NCI-H510A (cell line): ENCODE measurements at places on chromosomes 3 and 15.

DNA sequence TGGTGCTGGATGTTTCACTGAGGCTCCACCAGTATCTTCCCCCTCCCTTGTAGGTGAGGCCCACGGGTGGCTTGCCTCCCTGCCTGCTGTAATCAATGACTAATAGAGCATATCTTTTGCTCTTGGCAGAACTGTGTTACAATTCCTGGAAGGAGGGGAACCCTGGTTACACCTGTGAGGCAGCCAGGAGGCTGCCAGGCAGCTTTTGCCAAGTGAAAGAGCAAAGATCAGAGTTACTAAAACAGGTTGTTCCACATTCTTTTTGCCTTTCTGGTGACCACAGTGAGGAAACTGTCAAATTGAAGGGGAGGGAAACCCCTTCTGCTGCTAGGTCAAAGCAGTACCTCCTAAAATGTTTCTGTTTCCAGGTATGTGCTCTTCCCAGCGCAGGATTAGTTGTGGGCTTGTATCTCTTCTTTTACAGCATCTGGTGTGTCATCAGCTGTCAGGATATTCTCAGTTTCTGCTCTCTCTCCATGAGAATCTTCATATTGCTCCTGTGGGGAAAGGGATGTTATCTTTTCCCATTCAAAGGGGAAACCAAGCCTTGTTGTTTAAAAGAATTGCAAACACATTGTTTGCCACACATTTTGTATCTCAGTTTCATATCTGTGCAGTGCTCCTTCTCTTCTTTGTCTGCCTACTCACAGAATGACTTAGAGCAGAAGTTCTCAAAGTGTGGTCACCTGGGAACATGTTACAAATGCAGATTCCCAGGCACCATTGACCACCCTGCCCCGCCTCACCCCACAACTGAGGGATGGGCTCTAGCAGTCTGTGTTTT, 137.4 kb upstream of the UMPS start:
- DNase-seq: no peak

DNA sequence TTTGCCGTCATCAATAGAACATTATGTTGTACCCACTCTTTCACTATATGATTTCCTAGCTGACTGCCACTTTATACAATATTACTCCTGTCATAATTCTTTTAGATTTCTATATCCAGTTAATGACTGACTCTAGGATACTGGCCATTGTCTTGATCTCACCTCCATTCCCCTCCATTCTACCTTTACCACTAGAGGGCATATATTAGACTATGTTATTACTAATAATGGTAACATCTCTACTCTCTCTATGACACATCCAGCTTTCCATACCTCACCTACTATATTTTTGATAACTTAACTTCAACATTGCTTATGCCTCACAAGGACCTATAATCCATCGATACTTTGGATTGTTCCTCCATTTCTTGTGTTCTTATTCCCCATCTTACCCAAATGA, 31.4 kb upstream of the POU1F1 start:
- no peak for DNase-seq

- DNase-seq: no peak
Observed at GRCh38 chr15:100309109-100310040, 32.4 kb downstream of the ADAMTS17 start.

GRCh38 chr15:74011610-74012009, 17.1 kb downstream of the PML start:
- DNase-seq: no peak

GRCh38 chr3:69930564-69930963, 69.0 kb upstream of the SAMMSON start:
- DNase-seq: no peak

- no peak for DNase-seq
Observed at GRCh38 chr15:100529556-100529955, 806 bp upstream of the CERS3 start.

DNA sequence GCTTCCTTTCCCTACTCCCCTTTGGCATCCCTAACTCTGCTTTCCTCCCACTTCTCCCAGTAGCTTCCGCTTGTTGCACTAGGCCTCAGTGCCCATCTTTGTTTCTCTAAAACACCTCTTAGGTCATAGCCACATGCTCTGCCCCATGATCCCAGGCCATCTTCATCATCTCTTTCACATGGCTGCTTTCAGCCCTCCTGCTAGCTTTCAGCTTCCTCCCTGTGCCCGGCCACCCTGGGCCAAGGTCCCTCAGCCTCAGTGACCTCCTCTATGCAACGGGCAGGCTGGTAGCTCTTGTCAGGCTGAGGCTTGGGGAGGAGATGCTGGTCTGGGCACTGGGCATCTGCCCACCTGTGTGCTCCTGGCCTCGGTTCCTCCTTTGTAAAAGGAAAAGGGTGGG, 2.3 kb downstream of the PLEKHO2 start:
- DNase-seq: no peak

DNA sequence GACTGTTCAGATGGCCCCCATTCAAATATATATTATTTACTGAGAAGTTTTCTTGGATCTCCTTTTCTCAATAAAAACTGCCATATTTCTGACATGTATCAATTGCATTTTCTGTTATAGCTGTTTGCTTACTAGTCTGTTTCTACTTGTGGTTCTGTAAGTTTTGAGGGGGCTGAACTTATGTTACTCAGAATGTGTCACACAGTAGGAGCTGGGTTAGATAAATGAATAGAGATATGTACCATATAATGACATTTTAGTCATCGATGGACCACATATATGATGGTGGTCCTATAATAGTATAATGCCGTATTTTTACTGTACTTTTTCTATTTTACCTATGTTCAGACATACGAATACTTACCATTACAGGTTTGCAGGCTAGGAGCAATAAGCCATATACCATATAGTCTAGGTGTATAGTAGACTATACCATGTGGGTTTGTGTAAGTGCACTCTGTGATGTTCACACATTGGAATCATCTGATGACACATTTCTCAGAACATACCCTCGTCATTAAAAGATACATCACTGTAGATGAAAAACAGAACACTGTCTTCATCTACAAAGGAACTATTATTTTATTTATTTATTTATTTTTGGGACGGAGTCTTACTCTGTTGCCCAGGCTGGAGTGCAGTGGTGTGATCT, 22.3 kb downstream of the PPP4R2 start:
- DNase-seq: no peak

DNA sequence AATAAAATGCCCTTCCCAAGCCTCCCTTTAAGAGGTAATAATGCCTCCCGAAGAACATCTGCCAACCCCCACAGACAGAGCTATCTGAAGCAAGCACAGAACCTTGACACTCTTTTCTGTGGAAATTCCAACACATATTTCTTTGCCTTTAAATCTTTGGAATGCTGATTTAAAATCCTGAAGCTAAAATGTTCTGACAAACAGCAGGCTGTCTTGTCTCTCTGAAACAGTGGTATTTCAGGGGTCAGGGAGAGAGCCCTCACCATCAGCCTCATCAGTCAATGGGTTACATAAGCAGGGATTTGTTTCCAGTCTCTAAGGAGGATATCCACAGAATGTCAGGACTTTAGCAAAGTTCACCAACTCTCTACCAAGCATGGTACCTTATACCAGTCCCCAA, 27.8 kb upstream of the ARHGEF3 start:
- no peak for DNase-seq

GRCh38 chr3:151901644-151902285, 28.3 kb downstream of the SUCNR1 start:
- DNase-seq: no peak

GRCh38 chr3:108462899-108463298, 47.5 kb downstream of the MYH15 start:
- DNase-seq: no peak

DNA sequence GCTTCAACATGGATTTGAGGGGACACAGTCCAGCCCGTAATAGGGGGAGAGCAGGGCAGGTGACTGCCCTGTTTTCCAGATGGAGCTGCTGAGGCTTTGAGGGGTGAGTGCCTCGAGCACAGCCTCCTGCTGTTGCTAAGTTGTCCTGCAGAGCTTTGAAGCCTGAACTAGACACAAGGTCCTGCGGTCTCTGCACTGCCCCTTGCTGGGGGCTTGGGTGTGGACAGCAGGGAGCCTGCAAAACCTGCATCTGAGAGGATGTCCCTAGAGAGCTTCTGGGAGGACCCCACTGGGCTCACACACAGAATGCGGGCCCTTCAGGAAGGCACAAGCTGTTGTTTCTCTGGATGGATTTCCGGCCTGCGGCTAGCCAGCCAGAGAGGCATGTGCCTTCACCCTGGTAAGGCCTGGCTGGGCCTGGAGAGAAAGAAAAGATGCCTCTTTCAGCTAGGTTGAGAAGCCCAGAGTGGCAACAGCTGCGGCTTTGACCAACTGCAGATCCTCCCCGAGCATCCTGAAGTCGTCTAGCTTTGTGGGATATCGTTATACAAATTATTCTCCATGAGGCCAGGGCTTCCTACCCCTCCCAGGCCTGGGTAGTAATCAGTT, 226.2 kb downstream of the SLCO3A1 start:
- DNase-seq: no peak

DNA sequence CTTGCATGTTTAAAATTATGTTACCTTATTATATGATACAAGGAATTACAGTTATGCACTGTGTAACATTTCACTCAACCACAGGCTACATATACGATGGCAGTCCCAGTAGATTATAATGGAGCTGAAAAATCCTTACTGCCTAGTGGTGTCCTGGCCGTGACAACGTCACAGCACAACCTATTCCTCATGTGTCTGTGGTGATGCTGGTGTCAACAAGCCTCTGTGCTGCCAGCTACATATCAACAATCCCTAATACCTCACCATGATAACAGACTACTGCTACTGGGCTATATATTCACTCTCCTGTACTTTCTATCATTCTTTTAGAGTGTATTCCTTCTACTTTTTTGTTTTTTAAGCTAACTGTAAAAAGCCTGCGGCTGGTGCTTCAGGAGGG, 80.2 kb upstream of the OCA2 start:
- DNase-seq: no peak

DNA sequence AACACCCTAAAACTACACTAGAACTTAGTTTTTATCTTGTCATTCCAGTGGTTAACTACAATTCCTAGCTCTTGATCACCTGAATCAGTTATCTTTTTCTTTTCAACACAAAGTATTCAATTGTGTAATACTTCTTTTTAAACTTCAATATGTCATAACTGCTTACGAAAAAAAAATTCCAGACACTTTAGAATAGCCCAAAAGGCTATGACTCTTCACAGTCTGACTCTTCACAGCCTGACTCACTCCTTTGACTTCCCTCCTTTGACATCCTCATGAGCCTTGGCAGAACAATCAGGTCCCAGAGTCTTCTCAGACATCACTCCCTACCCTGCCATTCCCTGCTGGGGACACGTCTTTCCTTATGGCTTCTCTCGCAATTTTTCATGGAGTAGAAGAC, 727.1 kb downstream of the ROBO1 start:
- no peak for DNase-seq

- no peak for DNase-seq
Observed at GRCh38 chr3:158360756-158361448, 210.1 kb upstream of the MLF1 start.

- no peak for DNase-seq
Observed at GRCh38 chr3:24254649-24255048, 240.0 kb downstream of the THRB start.

- DNase-seq: peak; percentile 0
Observed at GRCh38 chr15:24919446-24919845, 35.3 kb upstream of the SNRPN start.

DNA sequence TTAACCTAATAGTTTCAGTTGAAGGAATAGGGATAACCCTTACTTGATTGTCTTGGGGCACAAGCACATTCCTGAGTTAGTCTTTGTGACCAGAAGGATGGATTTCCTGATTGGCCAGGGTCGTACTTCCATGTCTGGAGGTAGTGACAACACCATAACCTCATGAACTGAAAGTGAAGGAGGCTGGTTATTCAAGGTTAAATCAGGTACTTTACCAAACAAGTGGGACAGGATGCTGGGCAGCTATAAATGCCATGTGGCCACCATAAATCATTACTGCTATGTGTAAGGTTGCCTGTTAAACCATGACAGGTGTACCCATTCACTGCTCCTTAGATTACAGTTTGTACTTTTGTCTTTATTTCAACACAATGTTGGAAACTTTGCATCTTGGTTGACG, 128.3 kb upstream of the SAMMSON start:
- DNase-seq: peak; percentile 18

GRCh38 chr3:189606774-189607173, 24.4 kb upstream of the TP63 start:
- DNase-seq: no peak

DNA sequence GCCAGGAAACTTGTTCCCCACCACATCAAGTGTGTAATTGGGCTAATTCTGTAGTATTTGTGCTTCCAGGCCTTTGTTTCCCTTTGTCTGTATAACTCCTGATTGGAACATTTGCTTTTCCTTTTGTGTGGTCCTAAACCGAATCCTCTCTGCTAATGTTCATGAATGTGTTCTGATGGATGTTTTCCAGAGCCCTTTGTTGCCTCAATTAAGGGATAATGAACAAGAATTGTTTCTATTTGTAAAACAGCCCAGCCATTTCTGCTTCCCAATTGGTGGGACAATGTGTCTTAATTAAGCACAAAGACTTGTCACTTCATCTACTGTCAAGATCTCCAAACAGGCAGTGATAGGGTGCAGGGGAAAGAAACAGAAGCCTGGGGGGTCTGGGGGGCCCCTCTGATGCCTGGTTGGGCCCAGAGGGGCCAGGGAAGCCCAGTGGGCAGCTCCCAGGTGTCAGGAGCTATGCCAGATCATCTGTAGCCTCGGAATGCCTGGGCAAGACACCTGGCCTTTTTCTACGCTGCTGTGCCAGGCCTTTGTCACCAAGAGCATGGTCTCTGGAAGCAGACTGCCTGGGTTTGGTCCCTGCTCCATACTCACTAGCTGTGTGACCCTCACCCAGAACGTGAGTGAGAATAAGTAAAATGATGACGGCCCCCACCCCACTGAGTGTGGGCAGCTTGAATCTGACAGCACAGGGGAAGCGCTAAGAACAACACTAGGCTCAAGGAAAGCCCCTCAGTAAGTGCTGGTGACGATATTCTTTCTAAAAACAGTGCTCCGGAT, 116.6 kb upstream of the PRR20G start:
- no peak for DNase-seq

DNA sequence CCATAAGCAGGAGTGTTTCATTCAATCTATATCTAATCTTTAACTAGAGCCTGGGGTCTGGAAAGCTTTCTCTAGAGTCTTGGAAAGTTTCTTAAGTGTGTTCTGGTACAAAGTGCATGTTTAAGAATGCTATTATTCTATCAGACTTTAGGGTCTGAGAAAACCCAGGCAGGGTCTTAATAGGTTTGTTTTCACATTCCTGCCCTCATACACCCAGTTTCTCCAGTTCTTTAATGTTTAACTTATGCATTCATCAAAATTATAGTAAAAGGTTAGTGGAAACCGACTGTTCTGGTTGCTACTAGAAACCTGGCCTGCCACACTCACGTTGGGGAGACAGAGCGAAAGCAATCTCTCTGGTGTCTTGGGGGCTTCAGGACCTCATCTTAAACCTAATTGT, 102.9 kb upstream of the WDR72 start:
- DNase-seq: no peak

DNA sequence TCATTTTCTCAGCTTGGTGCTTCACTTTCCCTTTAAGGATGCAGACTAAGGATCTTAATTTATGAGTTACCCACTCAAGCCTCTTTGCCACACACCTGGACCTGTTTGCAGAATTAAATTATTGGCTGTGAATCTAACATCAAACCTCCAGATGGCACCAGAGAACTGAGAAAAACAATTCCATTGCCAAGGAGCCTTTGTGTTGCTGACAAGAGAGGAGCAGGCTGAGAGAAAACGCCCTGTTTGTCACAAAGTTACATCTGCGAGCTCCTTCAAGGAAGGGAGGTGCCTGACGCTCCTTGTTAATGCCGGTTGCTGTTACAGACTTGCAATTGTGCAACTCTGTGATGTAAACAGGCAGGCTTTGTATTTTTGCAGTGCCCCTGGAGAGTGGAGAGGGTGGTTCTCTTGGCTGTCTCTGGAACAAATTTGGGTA, 36.3 kb upstream of the TMC3 start:
- no peak for DNase-seq

GRCh38 chr15:44188795-44189194, 6.3 kb downstream of the FRMD5 start:
- DNase-seq: no peak
